ENCODE measurements at places on chromosomes 1 and 21. TPM values are rescaled to one million over a fixed set of nuclear protein-coding genes. Genes with fewer than 3 reads are reported as not detected.

DNA sequence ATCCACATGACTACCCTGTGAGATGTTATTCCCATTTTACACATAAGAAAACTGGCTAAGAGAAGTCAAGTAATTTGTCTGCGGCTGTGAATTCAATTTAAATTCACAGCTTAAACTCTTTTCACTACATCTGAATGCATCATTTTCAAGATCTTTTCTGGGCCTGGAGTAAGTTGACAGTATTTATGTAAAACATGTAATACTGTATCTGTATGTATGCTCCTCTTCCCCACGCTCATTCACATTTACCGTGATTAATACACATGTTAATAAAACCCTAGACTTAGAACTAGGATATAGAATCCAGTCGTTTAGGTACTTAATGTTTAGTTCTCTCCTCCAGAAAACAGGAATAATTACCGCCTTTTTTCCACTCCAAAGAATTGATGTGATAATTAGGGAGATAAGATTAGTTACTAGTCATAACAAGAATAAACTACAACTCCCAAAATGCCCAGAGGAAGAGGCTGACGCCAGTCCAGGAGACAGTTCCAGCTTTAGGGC lies 442 bp upstream of the PPP1R12B start:
- no peak overlapping the region for H3K27ac ChIP-seq
- DNase-seq, result no peak
- peaks cover 12% of the 10 kb centered on the region for H3K4me1 ChIP-seq
- H3K4me3 ChIP-seq, result peak overlapping the region; percentile 99
- no peaks in the 10 kb centered on the region for H3K36me3 ChIP-seq

GRCh38 chr1:115436596-115436995 lies 98.5 kb upstream of the NGF start:
- no peak overlapping the region for H3K27ac ChIP-seq
- no peak for DNase-seq
- H3K4me1 ChIP-seq, result peaks cover 11% of the 10 kb centered on the region
- H3K27me3 ChIP-seq, result no peaks in the 10 kb centered on the region
- H3K36me3 ChIP-seq, result no peaks in the 10 kb centered on the region
- no peak overlapping the region for H3K4me3 ChIP-seq

GRCh38 chr1:246184503-246184902 lies 322.6 kb downstream of the SMYD3 start:
- H3K4me1 ChIP-seq, result no peaks in the 10 kb centered on the region
- no peak for DNase-seq

The KCNK2 gene
- 8.2 TPM for total RNA-seq
